Activated gamma-delta T cell treated with Interleukin-2 at 50 U/mL for 16 hours (primary cell): ENCODE measurements at places on chromosomes 12 and 14.

- DNase-seq: no peak
Measured at GRCh38 chr12:82645414-82645813, 41.3 kb upstream of the TMTC2 start.

DNA sequence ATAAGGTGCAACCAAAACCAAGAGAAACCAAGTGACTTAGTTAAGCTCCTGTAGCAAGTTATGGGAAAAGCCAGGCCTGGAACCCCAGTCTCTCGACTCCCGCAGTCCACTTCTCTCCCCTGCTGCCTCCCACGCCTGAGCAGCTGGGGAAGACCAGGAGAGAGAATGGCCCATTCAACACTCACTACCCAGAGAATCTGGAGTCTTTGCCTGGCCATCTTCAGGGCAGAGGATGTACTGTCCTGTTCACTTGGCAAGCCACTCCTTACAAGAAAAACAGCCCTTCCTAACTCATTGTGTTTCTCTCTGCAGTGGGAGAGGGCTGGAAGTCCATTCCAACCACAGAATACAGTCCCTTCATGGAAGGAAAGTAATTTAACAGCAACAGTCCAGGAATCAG lies 1.8 kb downstream of the PITPNM2 start:
- DNase-seq: no peak

- DNase-seq: no peak
Measured at GRCh38 chr14:51648296-51648695, 3.4 kb upstream of the FRMD6 start.

GRCh38 chr12:3342051-3342450 lies 149.0 kb upstream of the PRMT8 start:
- no peak for DNase-seq

- no peak for DNase-seq
Measured at GRCh38 chr12:14714437-14714836, 18.0 kb upstream of the GUCY2C start.

GRCh38 chr12:70165450-70165849 lies 77.8 kb upstream of the CNOT2 start:
- DNase-seq: no peak

- no peak for DNase-seq
Measured at GRCh38 chr14:53663709-53664108, 292.9 kb downstream of the BMP4 start.

- DNase-seq: no peak
Measured at GRCh38 chr12:117010693-117011451, 88.3 kb downstream of the TESC start.

DNA sequence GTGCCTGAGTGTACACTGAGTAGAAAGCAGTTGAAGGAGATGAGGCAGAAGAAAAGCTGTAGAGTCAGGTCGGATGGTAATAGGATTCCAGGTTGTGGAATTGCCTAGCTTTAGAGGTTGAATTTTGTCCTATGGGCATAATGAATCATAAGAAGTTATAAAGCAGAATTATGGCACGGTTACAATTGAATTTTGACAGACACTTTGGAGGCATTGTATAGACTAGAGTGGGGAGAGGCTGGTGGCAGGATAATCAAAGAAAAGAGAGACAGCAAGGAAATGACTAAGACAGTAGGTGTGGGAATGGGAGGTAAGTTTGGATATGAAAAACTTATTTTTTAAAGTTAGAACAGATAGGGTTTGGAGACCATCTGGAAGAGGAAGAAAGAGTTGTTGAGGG lies 102.6 kb downstream of the NTN4 start:
- no peak for DNase-seq

- DNase-seq: no peak
Measured at GRCh38 chr14:71589609-71590008, 342.6 kb upstream of the RGS6 start.

DNA sequence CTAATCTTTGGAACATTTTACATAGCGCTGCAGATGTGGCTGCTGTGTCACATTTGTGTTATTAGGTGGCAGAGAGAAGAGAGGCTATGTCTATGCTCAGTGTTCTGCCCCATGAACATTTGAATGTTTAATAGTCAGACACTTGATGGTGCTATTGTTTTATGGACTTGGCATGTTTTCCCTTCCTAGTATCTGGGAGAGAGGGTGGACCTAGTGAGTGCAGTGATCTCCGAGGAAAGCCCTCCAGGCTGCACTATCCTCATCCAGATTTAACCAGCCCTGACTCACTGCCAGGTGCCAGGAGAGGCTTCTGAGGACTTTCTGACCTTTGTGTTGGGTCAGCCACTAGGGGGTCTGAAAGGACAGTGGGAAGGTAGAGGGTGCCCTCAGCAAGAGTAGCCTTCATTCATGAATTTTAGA lies 24.3 kb downstream of the ZFC3H1 start:
- DNase-seq: no peak

DNA sequence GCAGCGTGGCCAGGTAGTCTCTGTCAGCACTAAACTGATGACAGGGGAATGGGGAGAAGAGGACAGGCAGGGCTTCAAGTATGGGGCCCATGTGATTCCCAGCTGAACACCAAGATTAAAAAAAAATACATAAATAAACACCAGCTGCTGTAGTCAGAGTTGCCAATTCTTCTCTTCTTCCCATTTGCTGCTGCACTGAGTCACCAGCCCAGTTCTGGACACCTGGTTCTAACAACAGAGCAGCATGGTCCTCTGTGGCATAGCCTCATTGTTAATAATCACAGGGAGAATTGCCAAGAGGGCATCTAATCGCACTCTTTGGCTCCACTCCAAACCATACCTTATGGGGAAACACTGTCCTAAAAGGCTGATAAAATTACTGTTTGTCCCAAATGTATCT lies 15.1 kb downstream of the PPM1H start:
- DNase-seq: no peak
